ENCODE measurements at places on chromosomes 16 and 17.

DNA sequence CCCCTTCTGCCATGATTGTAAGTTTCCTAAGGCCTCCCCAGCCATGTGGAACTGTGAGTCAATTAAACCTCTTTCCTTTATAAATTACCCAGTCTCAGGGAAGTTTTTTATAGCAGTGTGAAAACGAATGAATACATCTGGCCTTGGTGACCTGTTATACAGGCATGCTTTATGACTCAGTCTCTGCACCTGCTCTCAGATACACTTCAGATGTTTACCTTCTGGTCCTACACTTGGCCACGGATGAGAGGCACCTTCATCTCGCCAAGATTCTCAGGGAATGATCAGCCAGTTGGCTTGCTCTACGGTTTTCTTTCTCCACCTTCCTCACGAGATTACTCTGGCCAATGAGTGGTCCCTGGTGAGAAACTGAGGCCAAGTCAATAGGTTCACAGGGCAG is 304.7 kb downstream of the CA10 start:
- DNase-seq = no peak

GRCh38 chr17:27558842-27559505 is 72.0 kb upstream of the LGALS9 start:
- no peak for DNase-seq

- no peak for DNase-seq
Measured at GRCh38 chr16:2438121-2438520, 8.9 kb downstream of the CCNF start.

DNA sequence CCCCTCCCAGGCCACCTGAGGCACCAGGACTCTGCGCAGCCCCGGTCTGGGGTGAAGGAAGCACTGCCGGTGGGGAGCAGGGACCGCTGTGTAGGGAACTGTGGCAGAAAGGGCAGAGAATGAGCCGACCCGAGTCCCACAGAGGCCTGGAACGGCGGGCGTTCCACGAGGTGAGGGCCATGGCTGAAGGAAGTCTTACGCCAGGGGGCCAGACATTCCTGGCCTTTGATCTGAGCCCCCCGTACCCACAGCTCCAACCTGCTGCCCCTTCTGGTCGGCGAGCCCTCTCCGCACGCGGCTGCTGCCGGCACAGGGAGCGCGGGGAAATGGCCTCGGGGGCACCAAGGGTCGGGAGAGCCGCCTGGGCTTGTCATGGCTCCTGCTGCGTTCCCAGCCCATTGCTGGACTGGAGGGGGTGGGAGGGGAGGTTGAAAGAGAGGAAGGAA is 1.4 kb upstream of the WNT3 start:
- DNase-seq = no peak

- no peak for DNase-seq
Measured at GRCh38 chr17:12851901-12852435, 62.7 kb downstream of the ARHGAP44 start.

GRCh38 chr17:72373910-72374741 is 253.3 kb downstream of the SOX9 start:
- DNase-seq = no peak

GRCh38 chr16:67982011-67982696 is 1.9 kb upstream of the DPEP3 start:
- no peak for DNase-seq

DNA sequence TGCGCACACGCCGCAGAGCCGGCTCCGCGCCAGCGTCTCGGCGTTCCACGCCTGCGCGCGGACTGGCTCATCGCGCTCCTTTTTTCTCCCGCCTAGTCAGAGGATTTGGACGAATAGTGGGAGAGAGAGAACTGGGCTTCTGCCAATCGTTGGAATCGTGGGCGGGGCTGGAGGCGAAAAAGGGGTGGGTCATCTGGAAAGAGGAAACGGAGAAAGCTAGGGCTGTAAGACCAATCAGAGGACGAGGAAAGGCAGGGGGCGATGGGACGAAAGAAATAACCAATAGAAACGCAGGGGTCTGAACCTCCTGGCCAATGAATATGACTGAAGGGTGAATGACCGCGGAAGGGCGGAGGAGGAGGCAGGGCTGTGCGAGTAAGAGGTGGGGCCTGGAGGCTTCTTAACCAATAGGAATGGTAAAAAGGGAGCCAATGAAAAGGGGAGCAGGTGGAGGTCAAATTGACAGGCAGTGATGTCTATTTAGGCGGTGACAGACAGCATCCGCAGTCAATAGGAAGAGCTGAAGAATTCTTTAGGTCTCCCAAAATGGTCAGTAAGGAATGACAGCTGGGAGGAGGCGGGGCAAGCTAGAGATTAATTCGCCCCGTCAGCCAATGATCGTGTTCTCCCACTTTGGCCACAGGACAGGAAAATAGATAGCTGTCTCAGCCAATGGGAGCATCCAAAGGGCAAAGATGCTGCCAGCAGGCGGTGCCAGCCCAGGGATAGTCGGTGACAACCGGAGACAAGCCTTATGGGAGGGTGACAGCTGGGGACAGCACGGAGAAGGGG is at the start of gene TBC1D10B:
Gene TBC1D10B (minus strand): TSS at position 39 of the 792 bp plus-strand sequence. CDS start 311 bp downstream, outside the sequence.
- peak; percentile 99 for DNase-seq

DNA sequence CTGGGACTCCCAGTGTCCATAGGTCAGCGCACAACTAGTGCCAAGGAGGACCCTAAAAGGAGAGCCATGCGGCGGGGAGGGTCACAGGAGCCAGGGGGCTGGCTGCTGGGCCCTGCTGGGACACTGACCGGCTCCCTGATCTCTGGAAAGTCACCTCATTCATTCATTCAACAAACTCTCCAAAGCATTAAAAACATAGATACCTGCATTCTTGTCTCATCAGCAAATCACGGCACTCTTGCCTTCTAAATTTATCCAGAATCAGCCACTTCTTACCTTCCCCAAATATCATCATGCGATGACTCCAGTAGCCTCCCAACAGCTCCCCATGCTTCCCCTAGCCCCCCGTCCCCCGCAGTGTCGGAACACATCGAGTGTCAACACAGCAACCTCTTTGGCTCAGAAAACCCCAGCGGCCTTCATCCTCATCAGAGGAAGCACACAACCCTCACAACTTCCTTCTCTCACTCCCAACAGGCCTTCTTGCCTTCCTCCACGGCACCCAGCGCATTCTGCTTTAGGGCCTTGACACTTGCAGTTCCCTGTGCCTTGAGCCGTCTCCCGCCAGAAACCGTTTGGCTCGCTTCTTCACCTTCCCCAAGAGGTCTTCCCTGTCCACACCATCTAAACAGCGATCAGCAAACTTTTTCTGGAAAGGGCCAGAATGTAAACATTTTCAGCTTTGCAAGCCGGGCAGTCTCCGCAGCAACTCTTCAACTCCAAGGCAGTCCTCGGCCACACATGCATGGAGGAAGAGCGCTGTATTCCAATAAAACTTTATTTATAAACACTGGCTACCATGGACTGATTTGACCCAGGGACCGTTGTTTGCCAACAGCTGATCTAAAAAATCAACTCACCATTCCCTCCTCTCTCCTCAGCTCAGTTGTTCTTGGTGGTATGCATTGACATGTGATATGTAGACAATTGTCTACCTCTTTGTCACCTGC is 119.5 kb upstream of the TNRC6C start:
- DNase-seq = no peak

GRCh38 chr17:77142689-77143088 is 1.9 kb downstream of the SEC14L1 start:
- DNase-seq = no peak

GRCh38 chr17:61444831-61445230 is 7.4 kb upstream of the TBX4 start:
- DNase-seq = no peak

Data from stimulated activated CD4-positive, alpha-beta T cell treated with anti-CD3 and anti-CD28 coated beads, TNF-alpha, amount 100 ng/mL, for 4 hours (primary cell).